Activated CD8-positive, alpha-beta memory T cell treated with anti-CD3 and anti-CD28 coated beads, Interleukin-2, amount 50 U/mL, for 4 hours (primary cell): ENCODE measurements at places on chromosomes 1 and 21.

DNA sequence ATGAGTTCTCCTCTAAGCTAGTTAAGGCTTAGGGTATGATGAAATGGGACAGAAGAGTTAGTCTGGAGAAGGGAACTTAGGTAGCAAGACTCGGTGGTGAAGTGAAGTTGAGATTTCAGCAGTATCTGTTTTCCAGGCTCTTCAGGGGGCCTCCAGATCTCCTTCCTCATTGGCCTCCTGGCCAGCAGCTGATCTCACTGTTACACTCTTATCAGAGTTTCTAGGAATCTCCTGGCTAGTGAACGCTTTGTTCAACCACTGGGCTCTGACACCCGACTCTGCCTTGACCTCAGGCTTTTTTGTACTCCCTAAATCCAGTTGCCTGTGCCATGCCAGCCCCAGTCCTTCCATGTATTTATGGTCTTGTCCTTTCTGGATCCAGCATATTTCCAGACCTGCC is 311.0 kb downstream of the ASTN1 start:
- no peak for DNase-seq

DNA sequence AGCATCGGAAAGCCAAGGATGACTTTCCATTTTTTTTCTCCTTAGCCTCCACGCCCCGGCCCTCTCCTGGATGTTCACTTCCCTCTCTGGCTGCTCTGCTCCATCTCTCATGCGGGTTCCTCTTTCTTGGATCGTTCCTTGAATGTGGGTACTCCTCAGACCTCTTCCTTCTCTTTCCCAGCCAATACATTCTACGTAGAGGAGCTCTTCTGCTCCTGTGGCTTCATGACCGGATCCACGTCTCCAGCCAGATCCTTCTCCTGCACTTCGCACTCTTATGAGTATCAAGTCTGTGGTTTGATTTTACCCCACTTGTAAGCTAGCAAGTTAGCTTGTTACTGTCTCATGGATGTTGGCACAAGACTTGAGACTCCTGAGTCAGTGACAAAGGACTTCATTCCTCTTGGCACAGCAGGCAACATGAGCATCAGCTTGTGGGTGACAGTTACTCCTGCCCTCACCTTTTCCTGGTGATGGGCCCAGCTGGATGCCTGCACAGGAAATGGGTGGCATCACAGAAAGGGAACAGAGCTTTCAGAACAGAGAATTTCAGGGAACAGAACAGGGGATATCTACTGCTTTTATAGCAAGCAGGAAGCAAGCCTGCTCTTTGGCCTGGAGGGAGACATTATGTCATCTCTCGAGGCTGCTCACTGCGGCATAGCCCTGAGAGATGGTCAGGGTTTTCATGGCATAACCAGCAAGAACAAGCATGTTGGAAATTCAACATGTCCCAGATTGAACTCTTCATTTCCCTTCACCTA is 100.1 kb upstream of the KIF26B start:
- DNase-seq = no peak

- DNase-seq = no peak
Observed at GRCh38 chr1:37415611-37416244, 58.7 kb upstream of the ZC3H12A start.

GRCh38 chr1:152188673-152189591 is 29.9 kb upstream of the RPTN start:
- peak; percentile 83 for DNase-seq

DNA sequence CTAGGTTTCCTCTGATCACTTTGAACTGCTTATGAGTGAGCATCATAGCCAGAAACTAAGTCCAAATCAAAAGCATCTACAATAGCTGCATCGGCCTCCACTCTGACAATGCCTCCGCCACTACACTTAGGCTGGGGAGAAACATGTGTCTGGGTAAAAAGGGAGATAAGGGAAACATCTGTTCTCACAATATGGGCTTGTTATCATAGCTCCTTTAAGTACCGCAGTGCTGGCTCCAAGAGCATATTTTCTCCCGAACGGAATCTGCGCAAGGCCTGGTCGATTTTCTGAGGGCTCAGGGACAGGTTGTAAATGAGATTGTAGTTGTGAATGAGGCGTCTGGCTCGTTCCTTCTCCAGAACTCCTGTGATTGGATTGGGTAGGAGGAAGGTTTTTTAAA is 63.9 kb upstream of the CYP2J2 start:
- no peak for DNase-seq
